ENCODE measurements at places on chromosomes 7 and 10.

- no peak for DNase-seq
Measured at GRCh38 chr7:83731154-83731553, 82.2 kb upstream of the SEMA3E start.

GRCh38 chr10:131934769-131935168, 34.0 kb downstream of the PPP2R2D start:
- DNase-seq: no peak

DNA sequence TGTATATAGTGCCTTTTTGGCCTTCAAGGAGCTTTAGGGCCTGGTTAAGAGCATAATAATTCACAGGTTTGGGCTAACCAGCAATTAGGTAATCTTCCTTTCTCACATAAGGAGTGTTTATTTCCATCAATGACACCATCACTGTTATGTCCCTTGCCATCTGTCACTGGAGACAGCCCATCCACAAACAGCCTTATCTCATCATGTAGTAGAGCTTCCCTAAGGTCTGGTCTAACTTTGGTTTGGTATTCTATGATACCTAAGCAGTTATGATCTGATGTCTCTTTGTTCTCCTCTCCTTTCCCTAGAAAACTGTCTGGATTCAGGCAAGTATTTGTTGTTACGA, 26.4 kb downstream of the MAPK8 start:
- no peak for DNase-seq

DNA sequence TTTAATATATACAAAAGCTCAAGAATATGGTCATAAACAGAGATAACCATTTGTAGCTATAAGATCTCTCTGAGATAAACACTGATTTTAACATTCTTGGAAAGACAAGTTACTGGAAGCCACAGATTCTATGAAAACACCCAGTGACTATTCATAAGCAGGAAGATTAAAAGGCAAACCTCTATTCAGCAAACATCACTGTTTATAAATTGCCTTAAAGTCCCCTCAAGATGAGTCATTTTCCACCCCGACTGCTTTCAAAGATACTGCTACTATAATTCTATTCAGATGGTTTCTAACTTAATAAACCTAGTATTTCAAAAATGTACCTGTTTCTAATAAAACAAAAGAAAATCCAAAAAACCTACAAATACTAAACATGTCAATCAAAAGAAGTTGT, 21.0 kb downstream of the TM9SF3 start:
- DNase-seq: no peak

DNA sequence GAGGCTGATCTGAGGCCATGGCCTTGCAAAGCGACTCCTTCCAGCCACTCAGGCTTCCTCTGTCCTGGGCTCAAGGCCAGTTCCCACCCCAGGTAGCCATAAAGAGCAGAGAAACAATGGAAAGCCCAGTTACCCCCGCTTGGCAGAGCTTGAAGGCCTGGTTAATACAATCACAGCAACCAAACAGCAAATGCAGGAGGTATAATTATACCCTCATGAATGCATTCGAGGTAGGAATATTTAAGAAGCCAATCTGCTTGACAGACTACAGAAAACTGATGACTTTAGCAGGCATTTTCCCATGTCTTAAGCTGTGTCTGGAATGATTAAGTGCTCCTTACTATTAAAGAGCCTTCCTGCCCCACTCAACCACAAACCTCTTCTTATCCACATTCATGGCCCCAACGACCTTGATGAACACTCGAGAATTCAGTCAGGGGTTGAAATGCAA, 114.1 kb upstream of the MACROH2A2 start:
- no peak for DNase-seq

- DNase-seq: no peak
Measured at GRCh38 chr10:31683682-31684081, 244.9 kb downstream of the ARHGAP12 start.

- no peak for DNase-seq
Measured at GRCh38 chr7:51620706-51621105, 304.1 kb upstream of the COBL start.
